ENCODE measurements at places on chromosomes 4 and X. TPM values are rescaled to one million over a fixed set of nuclear protein-coding genes. Genes with fewer than 3 reads are reported as not detected.

Gene TACC3
- 150 TPM for total RNA-seq

Gene NDP
- not detected for total RNA-seq

Gene AADAT
- total RNA-seq: not detected

Gene CNKSR2
- total RNA-seq: 20.6 TPM

Gene ARSJ
- total RNA-seq: 0.11 TPM

Gene SAP30
- total RNA-seq: 2.0 TPM

Gene ADGRG4
- not detected for total RNA-seq

DNA sequence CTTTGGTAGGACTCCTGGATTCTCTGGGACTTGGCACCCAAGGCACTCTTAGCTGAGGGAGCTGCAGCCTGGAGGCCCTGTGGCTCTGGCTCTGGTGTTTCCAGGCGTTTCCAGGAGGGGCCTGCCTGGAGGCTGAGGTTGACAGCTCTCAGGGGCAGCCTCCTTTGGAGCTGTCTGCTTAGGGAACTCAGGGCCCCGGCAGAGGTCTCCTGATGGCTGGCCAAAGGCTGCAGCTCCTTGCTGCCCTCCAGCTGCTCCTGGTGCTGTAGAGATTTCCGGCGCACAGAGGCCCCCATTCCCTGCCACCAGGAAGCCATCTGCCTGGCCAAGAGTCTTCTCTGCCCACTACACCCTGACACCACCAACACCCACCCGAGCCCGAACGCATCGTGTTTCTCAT is 25.3 kb upstream of the ARHGEF38 start:
- DNase-seq: no peak

GRCh38 chr4:125357675-125358074 is 42.9 kb downstream of the FAT4 start:
- no peak for DNase-seq

DNA sequence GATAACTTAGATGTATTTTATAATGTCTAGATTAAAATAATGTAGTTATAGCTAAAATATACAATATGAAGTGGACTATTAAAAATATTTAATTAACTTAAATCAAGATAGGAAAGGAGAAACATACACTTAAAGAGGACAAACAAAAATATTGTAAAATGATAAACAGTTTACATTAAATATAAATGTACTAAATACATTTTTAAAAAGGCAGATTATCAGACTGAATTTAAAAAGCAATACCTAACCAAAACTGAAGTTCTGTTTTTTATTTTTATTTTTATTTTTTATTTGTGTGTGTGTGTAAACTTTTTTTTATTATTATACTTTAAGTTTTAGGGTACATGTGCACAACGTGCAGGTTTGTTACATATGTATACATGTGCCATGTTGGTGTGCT is 811.6 kb upstream of the INTU start:
- DNase-seq: no peak

DNA sequence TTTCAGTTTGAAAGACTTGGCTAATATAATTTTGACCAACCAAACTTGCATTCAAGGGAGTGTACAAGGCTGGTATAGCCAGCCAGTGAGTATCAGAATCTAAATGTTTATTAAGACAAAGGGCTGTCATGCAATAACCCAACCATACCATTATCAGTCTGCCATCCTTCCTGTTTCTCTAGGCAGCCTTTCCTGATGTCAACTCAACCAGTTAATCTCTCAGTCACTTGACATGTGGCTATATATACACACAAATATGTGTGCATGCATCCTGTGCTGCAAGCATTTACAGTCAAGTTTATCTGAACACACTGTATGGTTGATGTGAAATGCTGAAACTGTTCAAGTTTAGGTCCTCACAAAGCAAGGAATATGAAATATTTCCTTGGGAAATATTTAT is 17.2 kb downstream of the BTK start:
- DNase-seq: no peak

DNA sequence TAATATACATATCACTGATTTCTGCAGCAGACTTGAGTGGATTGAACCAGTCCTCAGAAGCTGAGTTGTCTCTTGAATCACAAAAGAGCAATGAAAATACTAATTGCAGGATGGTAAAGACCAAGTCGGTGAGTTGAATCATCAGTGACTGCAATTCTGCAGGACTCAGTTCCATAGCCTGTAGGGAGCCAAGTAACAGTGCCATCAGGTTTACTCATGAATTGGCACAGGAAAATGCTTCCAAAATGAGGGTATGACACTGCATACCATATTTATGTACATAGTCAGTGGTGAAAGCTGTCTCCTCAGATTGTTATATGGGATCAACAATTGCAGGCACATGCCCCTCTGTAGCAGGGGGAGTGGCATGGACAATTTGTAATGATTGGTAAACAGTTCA is 192.8 kb downstream of the CCNG2 start:
- no peak for DNase-seq

DNA sequence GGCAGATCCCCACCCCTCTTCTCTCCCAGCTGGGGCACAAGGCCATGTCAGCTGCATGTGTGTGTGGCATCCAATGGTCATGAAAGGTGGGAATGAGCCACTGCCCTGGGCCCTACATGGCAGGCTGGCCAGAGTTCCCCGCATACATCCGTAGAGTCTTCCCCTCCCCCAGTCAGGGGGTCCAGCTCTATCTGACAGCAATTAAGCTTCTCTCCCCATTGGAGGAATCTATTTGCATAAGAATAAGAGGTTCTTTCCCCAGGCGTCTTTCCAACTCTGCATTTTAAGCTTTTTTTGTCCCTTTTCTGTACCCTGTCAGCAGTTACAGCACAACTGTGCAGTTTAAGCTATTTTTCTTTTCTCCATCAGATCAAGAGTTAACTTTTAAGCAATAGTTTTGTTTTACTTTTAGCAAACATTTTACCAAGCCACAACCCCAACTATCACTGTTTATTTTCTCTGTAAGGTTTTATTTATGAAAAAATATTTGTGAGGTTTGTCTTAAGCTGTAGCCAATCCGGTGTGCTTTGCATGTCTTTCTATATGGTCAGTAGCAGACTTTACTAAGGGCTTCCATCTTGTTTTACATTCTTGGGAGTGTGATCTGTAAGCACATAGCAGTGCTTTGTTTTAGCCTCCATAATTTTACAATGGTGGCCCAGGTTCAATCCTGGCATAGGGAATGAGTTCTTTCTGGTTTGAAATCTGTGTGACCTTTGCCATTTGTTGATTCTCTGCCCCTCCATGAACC is 28.7 kb downstream of the NLRP2B start:
- DNase-seq: no peak

DNA sequence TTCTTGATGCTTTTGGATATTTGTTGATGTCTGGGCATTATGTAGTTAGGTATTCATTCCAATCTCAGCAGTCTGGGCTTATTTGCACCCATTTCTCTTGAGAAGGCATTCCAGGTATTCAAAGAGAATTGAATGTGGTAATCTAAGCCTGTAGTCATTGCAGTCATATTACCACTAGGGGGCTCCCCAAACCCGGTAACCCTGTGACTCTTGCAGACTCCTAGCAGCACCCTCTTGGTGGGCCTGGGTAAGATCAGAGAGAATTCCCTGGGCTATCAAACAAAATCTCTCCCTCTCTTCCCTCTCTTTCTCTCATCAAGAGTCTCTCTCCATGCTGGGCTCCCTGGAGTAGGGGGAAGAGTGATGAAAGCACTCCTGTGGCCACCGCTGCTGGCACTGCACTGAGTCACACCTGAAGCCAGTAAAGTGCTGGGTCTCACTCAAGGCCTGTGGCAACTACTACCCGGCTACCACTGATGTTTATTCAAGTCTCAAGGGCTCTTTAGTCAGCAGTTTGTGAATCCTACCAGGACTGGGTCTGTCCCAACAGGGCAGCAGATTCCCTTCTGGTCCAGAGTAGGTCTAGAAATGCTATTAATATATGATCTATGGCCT is 187.7 kb upstream of the NUDT10 start:
- no peak for DNase-seq

GRCh38 chr4:122830426-122831095 is 3.9 kb downstream of the FGF2 start:
- DNase-seq: no peak

DNA sequence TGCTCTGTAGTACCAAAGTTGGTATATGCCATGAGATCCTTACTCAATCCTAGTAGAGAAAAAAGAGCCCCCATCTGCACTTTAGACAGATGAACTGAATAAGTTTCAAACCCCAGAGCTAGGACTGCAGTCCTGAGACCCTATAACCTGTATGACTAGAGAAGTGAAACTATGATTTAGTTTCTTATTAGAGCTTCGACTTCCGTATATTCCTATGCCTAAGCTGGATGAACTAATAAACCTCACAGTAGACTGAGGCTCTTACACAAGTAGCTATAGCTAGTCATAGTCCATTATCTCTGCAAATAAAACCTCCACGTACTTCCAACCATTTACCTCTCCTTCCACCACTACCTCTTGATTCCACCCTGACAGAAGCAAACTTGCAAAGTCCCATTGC is 6.3 kb upstream of the OTUD4 start:
- DNase-seq: no peak

GRCh38 chr4:40916880-40917279 is 167.1 kb downstream of the NSUN7 start:
- DNase-seq: no peak

DNA sequence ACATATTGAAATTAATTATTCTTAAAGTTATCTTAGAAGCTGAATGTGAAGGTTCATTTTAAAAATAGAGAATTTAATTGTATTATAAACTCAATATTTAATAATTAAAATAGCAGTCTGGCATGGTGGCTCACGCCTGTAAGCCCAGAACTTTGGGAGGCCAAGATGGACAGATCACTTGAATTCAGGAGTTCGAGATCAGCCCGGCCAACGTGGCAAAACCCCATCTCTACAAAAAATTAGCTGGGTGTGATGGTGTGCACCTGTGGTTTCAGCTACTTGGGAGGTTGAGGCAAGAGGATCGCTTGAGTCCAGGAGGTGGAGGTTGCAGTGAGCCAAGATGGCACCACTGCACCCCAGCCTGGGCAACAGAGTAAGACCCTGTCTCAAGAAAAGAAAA is 659.9 kb upstream of the AGA start:
- DNase-seq: no peak

GRCh38 chr4:20086799-20087521 is 164.7 kb upstream of the SLIT2 start:
- DNase-seq: no peak

DNA sequence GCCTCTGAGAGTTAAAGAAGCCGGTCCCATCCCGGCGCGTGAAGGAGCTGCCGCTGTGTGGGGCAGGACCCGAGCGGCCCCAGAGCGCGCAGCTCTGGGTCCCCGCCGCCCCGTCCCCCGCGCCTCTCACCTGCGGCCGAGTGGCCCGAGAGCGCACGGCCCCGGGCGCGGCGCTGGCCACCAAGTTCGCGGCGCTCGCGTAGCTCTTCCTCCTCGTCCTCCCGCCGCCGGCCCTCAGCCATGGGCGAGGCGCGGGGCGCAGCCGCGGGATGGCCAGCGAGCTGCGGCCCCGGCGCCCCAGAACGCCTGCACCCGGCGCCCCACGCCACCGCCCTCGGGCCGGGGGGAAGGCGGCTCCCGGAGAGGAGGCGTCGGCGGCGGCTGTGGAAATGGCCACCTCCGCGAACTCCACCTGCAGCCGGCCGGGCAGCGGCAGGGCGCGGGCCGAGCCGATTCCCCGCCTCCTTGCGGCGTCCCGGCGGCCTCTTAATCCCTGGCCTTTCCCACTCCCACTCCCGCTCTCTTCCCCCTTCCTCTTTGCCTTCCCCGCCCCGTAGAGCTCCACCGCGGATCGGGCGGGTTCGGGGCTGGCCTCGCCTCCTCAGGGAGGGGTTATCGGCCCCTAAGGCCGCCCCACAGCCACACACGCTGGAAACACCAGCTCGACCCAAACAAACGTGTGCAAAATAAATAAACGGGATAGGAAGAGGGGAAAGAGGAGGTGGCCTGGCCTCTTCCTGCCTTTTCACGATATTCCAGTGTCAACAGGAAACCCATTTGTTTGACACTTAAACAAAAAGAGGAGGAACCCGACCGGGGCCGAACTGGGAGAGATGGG is at the start of gene SH3D19:
Gene SH3D19, minus strand, starts transcription at position 495 of the 838 bp plus-strand sequence. Its CDS starts 253 bp downstream, at position 242.
- DNase-seq: no peak

- peak; percentile 74 for DNase-seq
These were observed 14.7 kb upstream of the ATP8A1 start for GRCh38 chr4:42671431-42672194.

DNA sequence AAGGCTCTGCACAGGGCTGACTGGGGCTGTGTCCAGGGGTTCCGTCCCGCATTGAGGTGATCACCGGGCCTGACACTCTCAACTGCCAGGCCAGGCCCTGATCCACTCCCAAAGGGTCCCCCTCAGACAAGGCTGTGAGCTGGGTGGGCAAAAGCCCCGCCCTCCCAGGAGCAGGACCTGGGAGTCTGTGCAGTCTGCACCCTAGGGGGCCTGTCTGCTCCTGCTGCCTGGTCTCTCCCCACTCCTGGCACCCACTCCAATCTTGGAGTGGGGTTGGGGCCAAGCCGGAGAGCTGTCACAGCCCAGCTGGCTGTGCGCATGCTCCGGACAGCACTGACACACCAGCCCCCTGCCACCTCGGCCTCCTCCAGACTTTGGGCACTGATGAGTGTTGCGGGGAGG is 9.4 kb upstream of the SPP1 start:
- DNase-seq: no peak

- no peak for DNase-seq
These were observed 741 bp downstream of the SPATA18 start for GRCh38 chr4:52051615-52052474.

DNA sequence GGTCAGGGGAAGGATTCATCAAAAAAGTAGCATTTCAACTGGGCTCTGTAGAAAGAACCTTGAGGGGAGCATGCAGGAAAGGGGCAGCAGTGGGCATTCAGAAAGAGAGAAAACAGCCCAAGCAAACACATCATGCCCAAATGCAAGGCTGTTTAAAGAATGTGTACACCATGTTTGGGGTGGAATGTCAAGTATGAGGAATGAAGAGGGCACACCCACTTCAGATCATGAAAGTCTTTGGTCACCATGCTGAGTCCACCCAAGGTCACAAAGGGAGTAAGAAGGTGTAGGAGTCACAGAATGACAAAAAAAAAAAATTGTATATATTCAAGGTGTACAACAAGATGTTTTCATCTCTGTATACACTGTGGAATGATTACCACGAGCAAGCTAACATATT is 9.4 kb downstream of the S100G start:
- no peak for DNase-seq

DNA sequence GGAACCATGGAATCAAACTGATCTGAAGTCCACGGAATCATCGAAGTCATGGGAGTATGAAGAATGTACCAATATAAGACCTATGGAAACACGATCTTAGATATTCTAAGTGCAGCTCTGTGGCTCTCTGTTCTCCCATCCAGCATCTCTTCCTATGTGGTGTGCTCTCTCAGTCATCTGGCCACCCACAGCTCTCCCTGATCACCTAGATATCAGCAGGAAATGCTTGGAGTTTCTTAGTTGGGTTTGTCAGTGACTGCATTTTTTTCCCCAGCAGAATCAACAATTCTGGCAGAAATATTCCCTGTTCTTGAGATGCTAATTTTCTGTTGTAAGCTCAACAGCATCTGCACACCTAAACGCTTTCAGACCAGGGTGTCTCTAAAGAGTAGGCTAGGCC is 94.1 kb downstream of the GC start:
- no peak for DNase-seq

Data from naive thymus-derived CD8-positive, alpha-beta T cell (primary cell).